ENCODE measurements at places on chromosomes 12 and 14.

DNA sequence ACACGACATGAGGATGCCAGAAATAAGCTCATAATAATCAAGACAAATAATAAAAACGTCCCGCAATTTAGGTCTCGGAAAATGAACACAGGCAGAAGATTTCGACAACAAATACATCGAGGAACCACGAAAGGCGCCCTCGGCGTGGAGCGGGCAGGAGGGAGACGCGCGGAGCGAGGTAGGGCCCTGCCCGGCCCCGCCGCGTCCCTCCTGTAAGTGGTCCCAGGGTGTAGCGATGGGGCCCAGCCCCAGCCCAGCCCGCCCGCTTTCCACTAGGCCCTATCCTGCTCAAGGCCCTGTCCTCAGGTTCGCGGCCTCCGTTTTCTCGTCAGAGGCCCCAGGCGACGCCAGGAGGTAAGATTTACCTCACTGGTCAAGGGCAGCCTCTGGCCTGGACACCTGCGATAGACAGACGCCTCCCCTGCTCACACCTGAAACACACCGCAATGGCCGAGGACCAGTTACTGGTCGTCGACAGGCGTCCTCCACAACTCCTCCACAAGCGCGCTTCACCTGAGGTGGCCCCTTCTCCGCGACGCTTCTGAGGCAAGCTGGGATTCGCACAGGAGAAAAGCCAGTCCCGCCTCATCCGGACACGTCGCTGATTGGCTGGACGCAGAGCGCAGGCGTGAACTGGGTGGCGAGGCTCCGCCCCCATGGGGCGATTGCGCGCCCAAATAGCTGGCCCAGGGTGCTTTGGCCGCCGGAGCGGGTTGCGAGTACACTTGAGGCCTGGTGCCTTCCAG lies at the start of gene SYCP3:
Gene SYCP3, minus strand, starts transcription at position 543 of the 746 bp plus-strand sequence. CDS start 1,527 bp downstream, outside the sequence.
- DNase-seq = no peak

DNA sequence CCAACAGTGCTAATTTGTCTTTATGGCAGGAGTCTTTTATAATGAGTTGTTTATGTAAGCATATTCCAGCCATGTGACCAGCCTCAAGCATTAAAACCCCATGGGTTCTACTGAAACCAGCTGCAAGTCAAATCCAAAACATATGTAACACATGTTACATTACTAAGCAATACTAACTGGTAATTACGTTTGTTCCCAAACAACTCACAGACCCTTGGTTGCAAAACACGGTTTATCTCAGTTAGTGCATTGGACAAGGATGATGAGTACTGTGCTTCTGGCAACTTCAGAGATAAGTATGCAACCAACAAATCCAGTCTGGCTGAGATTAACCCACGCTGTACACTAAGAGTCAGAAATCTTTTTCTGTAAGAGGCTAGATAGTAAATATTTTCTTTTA lies 110.1 kb upstream of the FAR2 start:
- DNase-seq = peak; percentile 67

DNA sequence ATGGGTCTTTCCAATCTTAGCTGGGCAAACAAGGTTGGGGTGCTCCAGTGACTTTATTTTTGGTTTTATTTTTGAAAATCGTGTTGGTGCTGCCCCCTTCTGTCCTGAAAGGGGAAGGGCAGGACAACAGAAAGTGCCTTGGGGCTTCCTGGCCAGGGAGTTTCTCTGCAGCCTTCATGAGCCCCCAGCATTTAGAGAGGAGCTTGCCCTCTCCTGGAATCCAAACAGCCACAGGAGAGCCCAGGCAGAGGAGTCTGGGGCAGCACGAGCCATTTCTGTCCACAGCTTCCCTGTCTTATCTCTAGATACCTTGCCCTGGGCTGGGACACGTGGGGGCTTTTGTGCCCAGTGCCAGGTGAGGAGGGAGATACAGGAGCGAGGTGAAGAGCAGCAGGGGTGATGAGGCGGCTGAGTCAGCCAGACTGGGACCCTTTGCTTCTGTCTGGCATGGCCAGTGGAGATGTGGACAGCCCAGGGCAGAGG lies 4.4 kb upstream of the C1RL start:
- peak; percentile 79 for DNase-seq

DNA sequence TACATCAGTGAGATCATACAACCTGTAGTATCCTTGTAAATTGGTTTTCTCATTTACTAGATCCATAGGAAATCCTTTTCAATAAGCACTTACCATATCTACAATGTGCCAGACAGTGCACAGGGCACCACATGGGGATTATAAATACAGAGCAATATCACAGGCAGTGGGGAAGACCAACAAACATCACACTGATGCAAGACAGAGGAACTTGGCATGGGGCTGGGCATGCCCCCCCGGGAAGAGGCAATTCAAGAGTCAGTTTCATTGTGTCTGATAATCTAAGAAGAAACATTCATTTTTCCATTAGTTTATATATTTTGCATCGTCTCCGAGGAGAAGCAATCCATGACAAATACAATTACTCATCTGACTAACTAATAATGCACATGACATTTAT lies 16.2 kb downstream of the NT5DC3 start:
- DNase-seq = no peak

GRCh38 chr12:53207042-53207441 lies at the start of gene ITGB7:
Gene ITGB7, minus strand, starts transcription at chr12:53207251. Its CDS starts 6,808 bp downstream, at chr12:53200443.
- DNase-seq = no peak

DNA sequence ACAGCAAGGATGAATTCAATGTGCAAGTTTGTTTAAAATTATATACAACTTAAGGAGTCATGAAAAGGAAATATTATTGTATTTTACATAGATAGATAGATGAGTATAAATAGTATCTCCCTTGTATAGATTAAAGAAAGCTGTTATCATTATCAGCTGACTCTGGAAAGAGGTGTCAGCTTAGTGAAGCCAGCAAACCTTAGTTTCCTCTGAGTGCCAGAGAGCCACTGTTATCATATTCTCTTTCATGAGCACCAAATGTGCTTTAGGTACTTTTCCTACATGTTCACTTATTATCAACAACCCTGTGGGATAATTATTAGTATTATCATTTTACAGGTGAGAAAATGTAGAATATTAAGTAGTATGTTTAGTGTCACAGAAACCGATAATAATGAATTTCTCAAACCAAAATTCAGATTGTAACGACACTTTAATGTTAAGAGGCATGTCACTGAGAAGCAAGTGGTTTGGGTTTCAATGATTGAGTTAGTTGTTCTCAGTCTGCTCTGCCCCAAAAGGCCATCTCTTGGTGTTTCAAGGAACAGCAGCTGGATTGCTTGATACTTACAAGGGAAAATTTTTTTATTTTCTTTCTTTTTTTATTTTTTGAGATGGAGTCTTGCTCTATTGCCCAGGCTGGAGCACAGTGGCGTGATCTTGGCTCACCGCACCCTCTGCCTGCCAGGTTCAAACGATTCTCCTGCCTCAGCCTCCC lies 53.7 kb downstream of the PLEKHA5 start:
- DNase-seq = no peak

DNA sequence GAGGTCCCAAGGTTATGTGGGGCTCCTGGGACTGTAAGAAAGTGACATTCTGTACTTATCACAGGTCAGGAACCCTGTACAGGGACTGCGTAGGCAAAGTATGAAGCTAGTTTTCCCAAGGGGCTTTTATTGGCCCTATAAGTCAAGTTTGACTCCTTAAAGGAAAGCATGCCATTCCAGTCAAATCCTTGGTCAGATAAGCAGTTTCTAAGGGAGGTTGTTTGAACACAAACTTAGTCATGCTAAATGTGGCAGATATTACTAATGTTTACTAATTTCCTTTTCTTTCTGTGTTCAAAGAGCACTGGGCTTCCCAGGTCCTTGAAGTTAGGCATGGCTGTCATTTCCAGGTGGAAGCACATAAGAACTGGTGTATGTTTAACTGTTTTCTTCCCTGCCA lies 472.4 kb downstream of the ATP23 start:
- DNase-seq = peak; percentile 20

DNA sequence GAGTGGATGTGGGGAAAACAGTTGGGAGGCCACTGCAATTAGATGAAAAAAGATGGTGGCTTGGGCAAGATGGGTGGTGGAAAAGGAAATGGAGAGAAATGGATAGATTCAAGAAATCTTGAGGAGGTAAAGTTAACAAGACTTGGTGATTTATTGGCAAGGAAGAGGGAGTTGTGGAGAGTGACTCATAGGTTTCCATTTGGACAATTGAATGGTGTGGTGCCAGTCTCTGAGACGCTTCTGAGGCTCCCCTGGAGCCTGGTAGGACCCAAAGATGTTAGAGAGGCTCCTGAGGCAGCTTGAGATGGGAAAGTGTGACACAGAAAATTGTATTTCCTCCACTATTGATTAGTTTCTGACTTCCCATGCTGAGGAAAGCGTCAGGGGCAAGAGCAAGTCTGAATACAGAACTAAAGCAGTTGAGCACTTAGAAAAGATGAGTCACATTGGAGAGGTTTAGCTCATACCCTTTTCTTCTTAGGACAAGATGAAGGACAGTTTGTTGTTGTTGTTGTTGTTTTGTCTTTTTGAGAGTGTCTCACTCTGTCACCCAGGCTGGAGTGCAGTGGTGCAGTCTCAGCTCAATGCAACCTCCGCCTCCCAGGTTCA lies 4.5 kb downstream of the PRPF40B start:
- DNase-seq = peak; percentile 57

DNA sequence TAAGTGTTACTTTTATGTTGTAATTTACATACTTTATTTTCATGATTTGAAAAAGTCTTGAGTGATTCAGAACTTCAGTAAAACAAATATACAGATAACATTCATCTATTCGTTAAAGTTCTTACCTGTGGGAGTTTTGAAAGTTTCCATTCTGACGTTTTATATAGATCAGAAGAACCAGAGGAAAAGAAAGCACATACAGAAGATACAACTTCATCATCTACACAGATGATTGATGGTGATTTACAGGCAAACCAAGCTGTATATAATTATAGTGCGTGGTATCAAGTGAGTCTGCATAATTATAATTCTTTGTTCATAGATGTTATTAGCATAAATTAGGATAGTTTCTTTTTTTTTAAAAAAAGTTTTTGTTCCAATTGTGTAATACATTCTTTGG lies 20.0 kb downstream of the FKBP3 start:
- DNase-seq = no peak

- DNase-seq = no peak
These were observed 91.8 kb upstream of the RIC8B start for GRCh38 chr12:106682594-106683234.

GRCh38 chr14:63513756-63514155 lies 29.4 kb downstream of the PPP2R5E start:
- DNase-seq = no peak

DNA sequence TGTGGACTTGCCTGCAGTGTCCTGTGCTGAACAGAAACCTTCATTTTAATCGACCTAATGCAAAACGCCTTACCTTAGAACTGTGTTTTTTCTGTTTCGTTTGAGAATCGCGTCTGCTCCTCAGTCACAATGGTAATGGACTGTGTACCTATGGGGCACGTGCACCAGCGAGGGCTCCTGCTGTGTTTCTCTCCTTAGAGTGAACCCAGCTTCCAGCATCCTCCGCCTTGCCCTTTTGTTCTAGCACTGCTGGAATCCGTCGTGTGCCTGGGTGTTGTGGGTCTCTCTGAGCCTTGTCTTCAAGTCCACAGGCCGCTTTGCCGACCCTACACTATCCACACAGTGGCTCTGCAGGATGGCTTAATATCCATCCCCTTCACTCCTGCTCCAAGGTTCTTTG lies 3.6 kb downstream of the AMN start:
- no peak for DNase-seq

- peak; percentile 54 for DNase-seq
These were observed 75.8 kb downstream of the C12orf50 start for GRCh38 chr12:87953256-87953860.

DNA sequence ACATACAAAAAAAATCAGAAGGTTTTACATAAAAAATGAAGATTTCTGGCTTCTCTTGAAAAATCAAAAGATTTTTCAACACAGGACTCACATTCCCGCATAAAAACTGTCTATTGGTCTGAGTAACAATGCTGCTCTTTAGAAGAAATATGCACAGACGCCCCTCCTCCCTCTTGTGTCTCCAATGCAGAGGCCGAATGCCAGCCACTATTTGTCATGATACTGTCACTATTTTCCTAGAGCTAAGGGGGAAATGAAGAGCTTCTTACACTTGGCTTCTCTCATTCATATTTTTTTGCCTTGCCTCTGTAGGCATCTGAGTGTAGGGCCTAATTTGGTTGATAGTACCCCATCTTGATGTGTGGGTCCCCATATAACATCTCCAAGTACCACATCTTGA lies 98.0 kb downstream of the BBS10 start:
- DNase-seq = peak; percentile 33

DNA sequence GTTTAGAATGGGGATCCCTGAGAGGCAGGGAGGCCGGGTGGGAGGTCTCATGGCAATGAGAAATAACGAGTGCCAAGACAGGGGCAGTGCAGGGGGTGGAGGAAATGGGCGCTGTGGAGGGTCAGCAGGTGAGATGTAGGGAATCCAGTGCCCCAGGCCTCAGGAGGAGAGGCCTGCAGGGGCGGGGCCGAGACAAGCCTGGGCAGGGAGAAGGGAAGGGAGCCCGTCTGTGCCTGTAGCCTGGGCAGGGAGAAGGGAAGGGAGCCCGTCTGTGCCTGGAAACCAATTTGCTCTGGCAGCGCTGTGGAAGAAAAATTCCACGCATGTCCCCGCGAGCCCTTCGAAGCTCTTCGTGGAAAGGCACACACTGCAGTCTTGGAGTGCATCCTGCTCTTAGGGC lies 10.6 kb upstream of the NCOR2 start:
- DNase-seq = no peak

DNA sequence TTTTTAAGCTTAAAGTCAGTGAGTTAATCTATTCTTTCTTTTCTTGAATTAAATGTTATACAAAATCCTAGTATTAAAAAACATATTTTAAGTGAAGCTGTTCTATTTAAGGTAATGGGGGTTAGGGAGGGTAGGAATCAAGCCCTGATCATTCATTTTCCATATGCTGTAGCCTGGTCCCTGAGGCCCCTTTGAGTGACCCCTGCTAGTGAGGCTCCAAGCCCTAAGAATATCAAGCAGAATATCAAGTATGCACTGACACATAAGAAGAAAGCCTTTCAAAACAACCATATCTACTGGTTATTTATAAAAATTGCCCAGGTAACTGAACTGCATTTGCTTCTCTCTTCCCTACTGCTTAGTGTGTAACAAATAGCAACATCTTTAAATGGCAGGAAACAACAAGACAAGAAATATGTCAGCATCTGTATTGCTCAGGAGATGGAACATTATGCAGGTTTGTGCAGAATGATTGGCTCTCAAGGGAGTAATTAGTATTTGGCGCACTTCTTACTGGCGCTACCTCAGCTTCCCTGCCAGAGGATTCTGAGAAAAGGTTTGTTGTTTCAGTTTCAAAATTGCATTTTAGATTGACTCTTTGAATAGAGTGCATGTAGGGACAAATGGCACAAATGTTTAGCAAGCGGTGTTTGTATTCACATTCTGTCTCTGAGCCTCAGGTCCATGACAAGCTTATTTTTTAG lies 223.0 kb downstream of the DUSP6 start:
- no peak for DNase-seq
